ENCODE measurements at places on chromosomes 3 and 15.

DNA sequence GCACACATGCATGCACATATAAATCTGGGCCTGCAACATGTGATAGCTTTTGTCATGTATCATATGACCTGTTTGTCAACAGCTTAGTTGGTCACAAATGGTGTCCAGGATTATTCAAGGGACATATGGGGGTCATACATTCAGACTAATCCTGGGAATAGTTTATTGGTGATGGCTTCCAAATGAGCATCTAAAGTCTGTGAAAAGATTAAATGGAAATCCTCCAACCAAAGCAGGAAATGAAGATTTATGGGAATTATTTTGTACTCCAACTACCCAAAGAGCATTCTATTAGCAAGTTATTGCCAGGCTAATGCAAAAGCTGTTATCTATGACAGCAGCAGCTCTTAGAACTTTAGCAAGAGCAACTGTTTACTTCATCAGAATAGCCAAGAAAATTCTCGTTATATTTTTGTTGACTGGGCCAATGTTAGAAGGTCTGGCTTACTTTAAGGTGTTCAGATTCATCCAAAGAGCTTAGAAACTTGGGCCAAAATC, 7.1 kb downstream of the FSTL1 start:
- no peak for DNase-seq

- DNase-seq = peak; percentile 93
These were observed at the start of gene AQR for GRCh38 chr15:34969340-34970097. Gene AQR, minus strand, starts transcription at chr15:34969742. Its CDS starts 129 bp downstream, at chr15:34969613.

GRCh38 chr3:29255854-29256696, 24.8 kb upstream of the RBMS3 start:
- DNase-seq = peak; percentile 4

DNA sequence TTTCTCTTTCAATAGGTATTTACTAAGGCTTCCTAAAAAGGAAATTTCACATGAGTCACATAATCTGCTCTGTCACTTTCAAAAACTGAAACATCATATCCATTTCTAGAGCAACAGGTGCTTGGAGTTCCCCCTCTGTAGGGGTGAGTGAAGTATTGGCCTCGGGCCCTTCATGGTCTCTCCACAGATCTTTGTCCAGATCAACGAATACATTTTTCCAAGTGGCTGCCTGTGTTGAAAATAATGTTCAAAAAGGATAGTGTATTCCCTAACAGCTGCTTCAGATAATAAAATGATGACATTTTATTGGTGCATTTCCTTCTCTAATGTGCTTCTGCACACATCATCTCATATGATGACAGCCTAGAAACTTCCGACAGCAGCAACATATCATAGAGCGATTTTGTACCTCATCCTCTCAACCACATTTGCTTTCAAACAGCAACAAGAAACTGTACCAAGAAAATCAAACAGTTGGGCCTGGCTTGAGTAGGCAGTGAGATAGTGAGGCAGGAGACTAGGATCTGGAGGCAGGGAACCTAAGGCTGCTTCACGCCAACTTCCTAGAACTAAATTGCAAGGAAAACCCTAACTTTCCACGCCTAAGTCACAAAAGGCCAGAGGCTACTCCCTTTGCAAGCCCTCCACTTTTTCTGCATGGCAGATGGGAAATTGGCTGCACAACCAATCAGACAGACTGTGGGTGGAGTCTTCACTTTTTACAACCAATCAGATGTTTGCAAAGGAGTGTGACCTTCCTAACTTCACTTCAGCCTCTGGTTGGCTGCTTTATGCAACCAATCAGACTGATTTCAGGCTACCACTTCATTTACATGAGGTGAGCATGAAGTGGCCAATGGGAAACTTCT, 340.2 kb downstream of the LRRC3B start:
- DNase-seq = no peak

DNA sequence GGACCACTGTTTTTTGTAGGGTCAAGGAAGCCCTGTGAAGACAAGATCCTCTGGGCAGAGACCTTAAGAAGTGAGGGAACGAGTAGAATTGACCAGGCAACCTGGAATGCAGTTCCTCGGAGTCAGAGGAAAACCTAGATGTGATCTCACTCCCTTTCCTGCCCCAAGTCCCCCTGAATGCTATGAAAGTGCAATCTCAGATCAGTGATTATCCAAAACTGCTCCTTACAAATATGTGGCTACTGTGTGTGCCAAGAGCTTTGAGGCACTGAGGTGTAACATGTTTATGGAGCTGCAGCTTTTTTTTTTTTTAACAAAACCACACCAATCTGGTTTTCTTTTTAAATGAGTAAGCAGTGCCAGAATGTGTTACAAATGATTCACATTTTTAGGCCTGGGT, 35.8 kb downstream of the THSD4 start:
- no peak for DNase-seq

DNA sequence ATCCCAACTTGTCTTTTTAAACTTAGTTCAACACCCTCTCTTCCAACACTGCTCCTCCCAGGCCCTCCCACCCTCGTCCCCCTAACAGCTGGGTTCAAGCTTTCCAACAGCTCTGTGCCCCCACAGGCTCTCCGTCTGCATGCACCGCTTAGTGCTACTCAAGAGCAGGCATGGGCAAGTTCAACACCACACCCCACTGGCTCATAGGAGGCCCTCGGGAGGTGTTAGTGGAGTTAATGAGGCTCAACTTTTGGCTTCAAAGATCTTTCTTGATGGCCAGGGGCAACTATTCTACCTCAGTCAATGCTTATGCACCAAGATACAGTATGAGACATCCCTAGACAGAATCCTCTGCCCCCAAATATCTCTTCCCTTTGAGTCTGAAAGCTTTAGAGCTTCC, 114.4 kb downstream of the ANP32A start:
- DNase-seq = no peak

- DNase-seq = no peak
These were observed 2.3 kb upstream of the ADPGK start for GRCh38 chr15:72785841-72786240.

- no peak for DNase-seq
These were observed 77.9 kb upstream of the C2CD4B start for GRCh38 chr15:62242999-62243398.

All from PC-9 (cell line).